ENCODE measurements at places on chromosomes 7 and 10.

GRCh38 chr10:71725998-71726579 lies 6.5 kb upstream of the C10orf105 start:
- peak overlapping the region; percentile 99 for H3K27ac ChIP-seq
- no peaks in the 10 kb centered on the region for H3K36me3 ChIP-seq
- H3K4me3 ChIP-seq: peak overlapping the region; percentile 36
- peaks cover 77% of the 10 kb centered on the region for H3K4me1 ChIP-seq
- DNase-seq: peak; percentile 70
- H3K27me3 ChIP-seq: peaks cover 9% of the 10 kb centered on the region

DNA sequence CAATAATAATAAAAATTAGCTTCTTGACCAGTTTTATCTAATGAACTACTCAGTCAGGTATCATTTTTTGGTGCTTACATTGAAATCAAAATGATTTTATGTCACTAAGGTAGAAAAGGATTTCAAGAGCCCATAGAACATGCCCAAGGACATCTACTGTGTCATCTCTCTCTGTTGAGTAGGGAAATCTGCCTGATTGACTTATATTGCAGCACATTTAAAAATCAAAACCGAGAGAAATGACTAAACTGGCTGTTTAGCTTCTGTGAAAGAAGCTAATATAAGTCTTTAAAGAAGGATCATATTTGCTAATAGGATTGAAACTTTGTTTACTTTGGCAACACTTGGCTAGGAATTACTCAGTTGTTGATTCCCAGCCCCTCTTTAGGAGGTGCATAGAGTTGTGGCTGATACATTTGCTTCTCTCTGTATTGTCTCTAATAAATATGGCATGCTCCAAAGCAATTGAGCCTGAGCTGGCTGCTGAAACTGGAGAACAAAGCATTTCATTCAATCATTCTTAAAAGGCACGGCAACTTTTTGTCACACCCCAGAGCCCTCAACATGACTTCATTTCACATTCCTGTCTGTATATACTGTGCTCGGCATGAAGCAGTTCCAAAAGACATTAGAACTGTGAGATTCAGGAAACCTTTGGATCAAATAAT lies 1096.9 kb upstream of the POT1 start:
- no peak overlapping the region for H3K27ac ChIP-seq
- no peak overlapping the region for H3K4me3 ChIP-seq
- no peaks in the 10 kb centered on the region for H3K4me1 ChIP-seq
- DNase-seq: no peak
- H3K36me3 ChIP-seq: no peaks in the 10 kb centered on the region

GRCh38 chr10:104342941-104343411 lies 4.7 kb upstream of the ITPRIP start:
- H3K36me3 ChIP-seq: peaks cover 9% of the 10 kb centered on the region
- H3K4me3 ChIP-seq: no peak overlapping the region
- H3K27me3 ChIP-seq: peaks cover 15% of the 10 kb centered on the region
- peaks cover 38% of the 10 kb centered on the region for H3K4me1 ChIP-seq
- no peak for DNase-seq

DNA sequence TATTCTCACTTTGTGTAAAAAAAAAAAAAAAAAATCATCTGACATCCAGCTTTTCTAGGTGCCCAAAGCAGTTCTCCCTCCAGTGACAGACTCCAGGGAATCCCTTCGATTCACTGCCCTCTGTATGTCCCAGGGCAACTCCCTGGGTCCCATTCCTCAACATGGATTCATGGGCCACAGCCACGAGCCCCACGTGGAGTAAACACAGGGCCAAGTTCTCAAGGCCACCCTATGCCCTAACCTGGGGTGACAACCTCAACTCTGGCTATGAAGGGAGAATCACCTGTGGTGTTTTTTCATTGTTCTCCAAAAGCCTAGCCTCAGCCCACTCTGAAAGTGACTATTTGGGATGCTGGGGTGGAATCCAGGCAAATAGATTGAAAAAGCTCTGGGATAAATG lies 3.4 kb downstream of the BNIP3 start:
- no peak for DNase-seq
- peaks cover 78% of the 10 kb centered on the region for H3K4me1 ChIP-seq

DNA sequence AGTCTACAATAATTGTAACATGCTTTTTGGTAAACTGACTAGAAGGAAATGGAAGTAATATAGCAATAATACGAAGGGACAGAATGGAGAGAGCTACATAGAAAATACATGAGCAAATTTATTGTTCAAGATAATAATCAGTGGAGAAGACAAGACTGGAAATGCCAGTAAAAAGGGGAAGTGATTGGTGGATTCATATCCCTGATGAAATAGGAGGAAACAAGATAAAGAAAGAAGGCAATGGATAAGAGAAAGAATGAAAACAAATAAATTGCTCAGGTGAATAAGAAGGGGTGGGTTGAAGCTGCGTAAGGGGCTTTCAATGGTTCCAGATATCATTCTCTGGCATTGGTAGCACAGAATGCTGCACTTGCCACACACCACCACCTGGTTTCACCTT lies 135.9 kb downstream of the LRRN3 start:
- H3K4me1 ChIP-seq: no peaks in the 10 kb centered on the region
- no peak overlapping the region for H3K27ac ChIP-seq
- H3K36me3 ChIP-seq: no peaks in the 10 kb centered on the region
- DNase-seq: no peak

DNA sequence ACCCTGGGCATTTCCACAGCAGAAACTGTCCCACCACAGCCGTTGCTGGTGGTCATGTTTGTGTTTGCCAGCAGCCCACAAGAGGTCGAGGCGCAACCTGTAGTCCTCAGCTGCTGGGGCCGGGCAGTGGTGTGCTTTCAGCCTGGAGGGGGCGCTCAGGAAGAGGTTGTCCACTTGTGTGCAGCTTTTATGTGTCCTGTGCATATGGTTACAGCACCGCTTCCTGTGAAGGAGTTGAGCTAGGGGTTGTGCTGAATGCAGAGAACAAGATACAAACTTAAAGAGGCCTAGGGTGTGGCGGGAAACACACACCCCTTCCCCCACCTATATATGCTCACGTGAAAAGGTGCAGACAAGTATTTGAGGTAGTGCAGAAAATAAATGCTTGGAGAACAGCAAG lies 29.5 kb upstream of the PFKFB3 start:
- H3K27me3 ChIP-seq: no peaks in the 10 kb centered on the region
- peak overlapping the region; percentile 64 for H3K27ac ChIP-seq
- peak overlapping the region; percentile 2 for H3K4me3 ChIP-seq

- DNase-seq: no peak
- no peaks in the 10 kb centered on the region for H3K27me3 ChIP-seq
- no peak overlapping the region for H3K4me3 ChIP-seq
- H3K4me1 ChIP-seq: no peaks in the 10 kb centered on the region
Measured at GRCh38 chr10:48771234-48771633, 86.6 kb downstream of the WDFY4 start.

GRCh38 chr7:27614095-27614494 lies 48.6 kb downstream of the HIBADH start:
- no peak overlapping the region for H3K27ac ChIP-seq
- peaks cover 13% of the 10 kb centered on the region for H3K36me3 ChIP-seq
- H3K27me3 ChIP-seq: no peaks in the 10 kb centered on the region
- H3K4me3 ChIP-seq: no peak overlapping the region

DNA sequence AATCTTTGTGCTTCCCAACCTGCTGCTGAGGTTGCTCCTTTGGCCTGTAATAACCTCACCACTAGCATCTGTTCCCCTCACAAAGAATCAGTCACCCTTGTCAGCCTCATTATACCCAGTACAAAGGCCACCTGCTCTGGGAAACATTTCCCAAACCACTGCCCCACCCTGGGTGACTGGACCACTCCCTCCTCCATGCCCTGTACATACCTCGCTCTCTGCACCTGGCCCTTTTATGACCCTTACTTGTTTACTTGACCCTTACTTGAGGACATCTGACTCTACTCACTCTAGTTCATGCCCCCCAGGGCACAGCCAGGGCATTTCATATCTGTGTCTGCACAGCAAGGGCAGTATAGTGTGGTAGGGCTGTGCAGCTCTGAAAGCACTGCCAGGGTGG lies 21.4 kb upstream of the AOC1 start:
- no peaks in the 10 kb centered on the region for H3K36me3 ChIP-seq
- H3K27me3 ChIP-seq: peaks cover 61% of the 10 kb centered on the region
- no peaks in the 10 kb centered on the region for H3K4me1 ChIP-seq
- DNase-seq: no peak
- H3K27ac ChIP-seq: no peak overlapping the region
- H3K4me3 ChIP-seq: no peak overlapping the region
